ENCODE measurements at places on chromosomes 7 and 10.

GRCh38 chr7:139953229-139953628 lies 109.5 kb downstream of the PARP12 start:
- no peak for DNase-seq

GRCh38 chr10:56296618-56297017 lies 64.4 kb downstream of the ZWINT start:
- no peak for DNase-seq

DNA sequence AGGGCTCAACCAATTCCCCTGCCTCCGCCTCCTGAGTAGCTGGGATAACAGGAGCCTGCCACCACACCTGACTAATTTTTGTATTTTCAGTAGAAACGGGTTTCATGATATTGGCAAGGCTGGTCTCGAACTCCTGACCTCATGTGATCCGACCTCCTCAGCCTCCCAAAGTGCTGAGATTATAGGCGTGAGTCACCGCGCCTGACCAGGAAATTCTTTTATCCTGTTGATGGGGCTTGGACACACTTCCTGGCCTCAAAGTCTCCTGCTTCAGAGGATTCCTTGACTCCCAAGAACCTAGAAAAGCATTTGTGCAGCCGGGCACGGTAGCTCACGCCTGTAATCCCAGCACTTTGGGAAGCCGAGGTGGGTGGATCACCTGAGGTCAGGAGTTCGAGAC lies 16.2 kb downstream of the ZNF425 start:
- DNase-seq, result no peak

DNA sequence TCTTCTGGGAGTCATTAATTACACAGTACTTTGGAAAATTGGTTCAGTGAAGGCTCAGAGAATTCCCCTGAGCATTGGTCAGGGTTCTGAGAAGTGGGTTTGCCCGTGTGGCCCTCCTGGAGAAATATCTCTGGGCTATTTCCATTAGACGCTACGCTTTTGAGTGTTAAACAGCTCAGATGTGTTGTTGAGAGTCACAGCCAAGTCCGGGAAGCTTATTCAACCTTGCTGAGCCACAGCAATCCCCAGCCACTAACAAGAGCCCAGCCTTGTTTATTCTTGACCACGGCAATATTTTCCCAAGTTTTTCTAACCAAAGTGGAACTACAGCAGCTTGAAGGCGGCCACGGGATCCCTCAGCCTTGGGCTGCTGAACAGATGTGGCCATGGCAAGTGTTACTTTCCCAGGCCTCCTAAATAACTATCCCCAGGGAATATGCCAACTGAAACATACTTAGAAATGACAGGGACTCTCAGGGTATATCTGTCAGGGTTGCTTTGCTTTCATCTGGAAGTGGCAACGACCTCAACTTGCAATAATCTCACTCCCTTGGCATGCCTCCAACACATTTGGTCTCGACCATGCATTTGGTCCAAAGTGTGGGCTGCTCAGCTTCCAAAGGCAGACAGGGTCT lies 214.7 kb downstream of the EMX2 start:
- no peak for DNase-seq

- DNase-seq, result no peak
Measured at GRCh38 chr7:43664681-43665080, 64.6 kb downstream of the COA1 start.

DNA sequence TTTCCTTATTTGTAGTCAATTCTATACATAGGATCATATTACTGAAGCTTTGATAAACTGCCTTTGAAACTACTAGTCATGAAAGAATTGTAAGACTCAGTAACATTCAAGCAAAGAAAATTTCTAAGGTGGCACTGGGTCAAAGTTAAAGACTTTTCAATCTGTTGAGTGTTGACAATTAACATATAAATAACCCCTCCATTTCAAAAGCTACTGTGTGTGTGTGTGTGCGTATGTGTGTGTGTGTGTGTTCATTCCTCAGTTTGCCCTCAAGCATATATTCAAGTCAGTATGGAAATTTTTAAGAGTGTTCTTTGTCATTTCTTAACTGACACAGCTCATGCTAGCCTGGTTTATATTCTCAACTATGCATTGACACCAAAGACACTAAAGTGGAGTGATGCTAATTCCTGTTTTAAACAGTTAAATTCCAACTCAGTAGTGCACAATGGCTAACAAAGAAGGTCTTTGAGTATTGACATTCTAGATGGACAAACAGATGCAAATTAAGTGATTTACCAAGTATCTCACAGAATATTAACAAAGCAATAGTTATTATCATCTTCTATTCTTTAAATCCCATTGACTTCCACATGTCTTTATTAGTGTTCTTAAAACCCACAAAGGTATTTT lies 314.8 kb upstream of the GRM3 start:
- DNase-seq, result no peak

- DNase-seq, result no peak
Measured at GRCh38 chr10:81108516-81109199, 571.0 kb downstream of the SH2D4B start.

DNA sequence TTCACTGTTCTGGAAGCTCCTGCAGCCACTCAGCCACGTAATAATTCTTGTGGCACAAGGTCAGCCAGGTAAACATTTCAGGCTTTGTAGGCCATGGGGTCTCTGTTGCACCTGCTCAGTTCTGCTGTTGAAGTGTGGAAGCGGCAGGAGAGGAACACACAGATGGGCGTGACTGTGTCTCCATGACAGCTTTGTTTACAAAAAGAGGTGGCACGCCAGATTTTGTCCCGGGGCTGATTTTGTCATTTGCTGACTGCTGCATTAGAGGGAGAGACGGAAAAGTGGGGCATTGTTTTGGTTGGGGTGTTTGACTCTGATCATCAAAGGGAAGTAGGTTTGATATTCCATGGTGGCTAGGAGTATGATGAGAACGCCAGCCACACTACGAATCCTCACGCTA lies 103.1 kb downstream of the PRKAG2 start:
- no peak for DNase-seq

- DNase-seq, result no peak
Measured at GRCh38 chr10:70923696-70924095, 35.3 kb upstream of the PCBD1 start.

DNA sequence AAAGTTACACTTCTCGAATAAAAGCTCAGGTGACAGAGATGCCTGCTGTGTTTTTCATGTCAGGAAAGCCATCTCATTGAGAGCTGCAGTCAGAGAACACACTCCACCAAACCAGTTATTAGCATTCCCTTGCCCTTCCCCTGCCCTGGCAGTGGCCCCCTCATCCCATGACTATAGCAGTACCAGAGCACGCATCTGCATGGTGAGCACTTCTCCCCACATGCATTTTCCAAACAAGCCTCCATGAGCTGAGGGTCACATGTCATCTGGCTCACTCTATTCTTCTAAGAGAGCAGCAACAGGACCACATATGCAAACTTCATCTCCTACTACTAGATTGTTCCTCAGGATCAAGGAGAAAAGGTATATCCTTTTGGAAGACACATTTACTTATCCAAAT lies 42.4 kb upstream of the FGL2 start:
- DNase-seq, result no peak

DNA sequence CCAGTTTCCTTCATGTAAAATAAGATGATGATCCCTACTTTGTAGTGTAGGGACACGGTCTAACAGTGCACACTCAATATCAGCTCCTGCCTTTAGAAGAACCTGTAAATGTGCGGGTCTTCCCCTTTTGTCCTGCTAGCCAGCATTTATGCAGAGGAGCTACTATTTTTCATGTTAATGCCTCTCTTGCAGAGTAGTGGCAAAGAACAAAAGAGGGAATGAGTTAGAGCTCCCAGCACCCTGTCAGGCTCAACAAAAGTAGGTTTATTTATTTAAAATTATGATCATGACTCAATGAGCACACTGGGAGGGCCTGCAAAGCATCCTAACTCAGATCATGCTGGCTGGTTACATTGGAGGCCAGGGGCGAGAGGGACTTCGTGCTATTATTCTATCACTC lies 414.5 kb upstream of the COBL start:
- no peak for DNase-seq

DNA sequence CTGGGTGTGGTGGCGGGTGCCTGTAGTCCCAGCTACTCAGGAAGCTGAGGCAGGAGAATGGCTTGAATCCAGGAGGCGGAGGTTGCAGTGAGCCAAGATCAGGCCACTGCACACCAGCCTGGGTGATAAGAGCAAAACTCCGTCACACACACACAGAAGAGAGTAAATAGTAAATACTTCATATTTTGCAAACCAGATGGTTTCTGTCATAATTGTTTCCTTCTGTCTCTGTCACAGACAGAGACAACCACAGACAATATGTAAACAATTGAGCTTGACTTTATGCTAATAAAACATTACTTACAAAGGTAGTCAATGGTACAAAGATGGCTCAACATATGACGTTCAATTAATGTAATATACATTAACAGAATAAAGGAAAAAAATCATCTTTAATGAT lies 83.7 kb downstream of the JMJD1C start:
- no peak for DNase-seq

DNA sequence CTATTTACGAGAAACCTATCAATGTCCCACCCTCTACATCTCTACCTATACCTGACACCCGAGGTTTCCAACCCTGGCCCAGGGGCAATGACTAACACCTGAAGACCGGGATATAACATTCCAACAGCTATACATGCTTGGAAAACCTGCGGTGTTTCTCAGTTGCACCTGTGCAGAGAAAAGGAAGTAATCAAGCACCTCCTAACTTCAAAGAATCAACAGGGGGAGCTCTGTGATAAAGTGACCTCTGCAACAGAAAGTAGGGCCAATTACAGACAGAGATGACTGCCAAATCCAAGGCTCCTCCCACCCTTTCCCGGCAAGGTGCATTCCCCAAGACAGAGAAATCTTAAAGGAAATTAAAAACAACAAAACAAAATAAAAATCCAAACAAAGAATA lies 41.3 kb downstream of the CCDC6 start:
- DNase-seq, result no peak

DNA sequence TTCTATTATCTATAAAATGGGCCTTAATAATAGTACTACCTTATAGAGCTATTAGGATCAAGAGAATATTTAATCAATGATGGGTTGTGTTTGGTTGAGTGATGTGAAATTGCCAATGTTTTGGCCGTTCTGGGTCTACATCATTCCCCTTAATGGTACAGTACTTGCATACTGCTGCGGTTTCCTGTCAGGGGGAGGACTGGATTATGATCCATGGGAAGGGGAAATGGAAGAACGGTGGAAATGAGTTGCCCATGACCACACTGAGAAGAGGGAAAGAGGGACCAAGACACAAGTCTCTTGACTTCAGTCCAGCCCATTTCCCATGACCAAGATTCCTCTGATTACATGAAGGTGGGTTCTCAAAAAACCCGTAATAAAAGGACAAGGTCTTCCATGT lies 999 bp upstream of the MRPS24 start:
- no peak for DNase-seq

- DNase-seq, result no peak
Measured at GRCh38 chr7:10436302-10436701, 537.4 kb upstream of the PHF14 start.

- no peak for DNase-seq
Measured at GRCh38 chr7:74193054-74193453, 16.8 kb upstream of the LAT2 start.

DNA sequence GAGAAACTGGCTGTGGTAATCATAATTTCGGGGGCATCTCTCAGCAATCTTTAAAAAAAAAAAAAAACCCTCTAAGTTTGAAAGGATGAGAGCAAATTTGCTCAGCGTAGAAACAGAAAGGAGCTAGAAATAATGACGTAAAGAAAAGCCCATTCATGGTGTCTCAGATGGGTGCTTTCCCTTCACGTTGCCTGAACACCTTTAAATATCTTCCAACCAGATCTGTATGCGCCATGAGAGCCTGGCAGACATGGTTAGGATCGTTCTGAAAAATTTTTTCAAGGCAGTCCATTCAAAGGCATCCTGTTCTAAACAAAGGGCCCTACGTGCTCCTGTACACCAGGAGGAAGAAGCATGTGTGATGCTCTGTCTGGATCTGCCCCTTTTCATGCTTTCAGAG lies 141.2 kb upstream of the C1QL3 start:
- no peak for DNase-seq

GRCh38 chr7:79513261-79513660 lies 59.8 kb upstream of the MAGI2 start:
- no peak for DNase-seq

- DNase-seq, result no peak
Measured at GRCh38 chr10:85256481-85256880, 928.1 kb downstream of the CCSER2 start.

- no peak for DNase-seq
Measured at GRCh38 chr7:23020742-23021401, 6.9 kb upstream of the HYCC1 start.

DNA sequence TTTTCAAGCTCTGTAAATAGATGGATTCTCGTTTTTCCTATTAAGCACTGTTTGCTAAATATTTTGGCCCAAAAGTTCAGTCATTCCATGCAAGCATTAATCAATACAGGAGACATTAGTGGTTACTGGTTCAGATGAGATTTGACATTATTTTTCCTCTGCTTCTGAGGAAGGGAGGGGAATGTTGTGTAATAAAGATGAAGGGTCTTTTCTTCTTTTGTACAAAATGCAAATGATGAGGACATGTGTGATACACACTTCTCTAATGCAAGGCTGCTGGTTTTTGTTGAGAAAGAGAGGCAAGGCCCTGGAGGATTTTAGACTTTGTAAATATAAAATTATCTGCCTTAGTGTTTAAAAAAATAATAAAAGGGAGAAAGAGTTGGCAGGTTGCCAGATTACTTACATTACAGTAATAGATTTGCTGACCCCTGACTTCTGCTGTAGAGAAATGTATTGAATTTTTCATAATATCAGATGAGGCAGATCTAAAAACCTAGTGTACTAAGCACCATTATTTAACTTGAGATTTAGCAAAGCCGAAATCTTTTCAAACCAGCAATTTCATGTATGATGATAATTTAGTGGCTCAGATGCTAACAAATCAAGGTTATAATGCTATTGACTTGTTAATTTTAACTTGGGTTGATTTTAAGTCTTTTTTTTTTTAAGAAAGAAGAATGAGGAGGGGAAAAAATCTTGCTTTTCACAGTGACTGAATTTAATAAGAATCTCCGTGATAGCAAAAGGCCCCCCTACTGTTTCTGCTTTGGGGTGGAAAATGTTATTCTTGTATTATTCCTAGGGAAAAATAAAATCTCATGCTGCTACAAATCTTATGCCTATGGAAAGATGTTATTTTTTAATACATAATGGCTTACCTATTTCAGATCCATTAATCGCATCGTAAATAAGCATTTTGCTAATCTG lies 180.1 kb downstream of the ARID5B start:
- no peak for DNase-seq

DNA sequence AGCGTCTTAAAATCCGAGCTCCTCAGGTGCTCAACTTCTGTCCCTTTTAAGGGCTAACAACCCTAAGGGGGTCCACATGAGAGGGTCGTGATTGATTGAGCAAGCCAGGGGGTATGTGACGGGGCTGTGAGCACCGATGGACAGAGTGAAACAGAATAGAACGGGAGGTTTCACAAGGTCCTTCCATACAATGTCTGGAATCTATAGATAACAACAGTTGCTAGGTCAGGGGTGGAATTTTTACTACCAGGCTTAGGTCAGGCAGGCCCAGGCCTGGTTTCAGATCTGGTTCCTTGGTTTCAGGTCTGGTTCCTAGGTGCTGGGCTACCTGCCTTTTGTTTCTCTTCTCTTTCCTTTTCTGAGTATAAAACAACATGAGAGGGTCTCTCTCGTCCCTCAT lies 80.9 kb downstream of the PTN start:
- DNase-seq, result no peak
